Fibroblast of skin of left biceps (primary cell): ENCODE measurements at places on chromosomes 12 and 14.
A peak's percentile ranks its signal among the peaks of the same experiment; 100 is the strongest.

GRCh38 chr14:76584271-76584702 lies 177.0 kb upstream of the VASH1 start:
- DNase-seq, result no peak

DNA sequence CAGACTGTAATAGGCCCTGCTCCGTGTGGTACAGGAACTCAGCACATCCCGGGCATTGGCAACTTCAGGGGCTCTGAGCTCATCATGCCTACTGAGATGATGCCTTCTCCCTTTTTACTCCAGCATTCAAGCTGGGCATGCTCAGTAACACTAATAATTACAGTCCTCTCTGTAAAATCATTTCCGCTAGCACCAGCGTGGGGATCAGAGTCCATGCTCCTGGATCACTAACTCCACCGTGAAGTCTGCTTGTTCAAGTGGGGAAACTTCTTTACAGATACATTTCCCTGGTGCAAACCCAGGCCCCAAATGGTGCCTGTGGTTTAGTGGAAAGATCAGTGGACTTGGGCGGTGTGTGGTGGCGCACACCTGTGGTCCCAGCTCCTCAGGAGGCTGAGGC lies 16.7 kb downstream of the CLSTN3 start:
- no peak for DNase-seq

- no peak for DNase-seq
Observed at GRCh38 chr12:14982991-14983390, 10.1 kb downstream of the PDE6H start.

DNA sequence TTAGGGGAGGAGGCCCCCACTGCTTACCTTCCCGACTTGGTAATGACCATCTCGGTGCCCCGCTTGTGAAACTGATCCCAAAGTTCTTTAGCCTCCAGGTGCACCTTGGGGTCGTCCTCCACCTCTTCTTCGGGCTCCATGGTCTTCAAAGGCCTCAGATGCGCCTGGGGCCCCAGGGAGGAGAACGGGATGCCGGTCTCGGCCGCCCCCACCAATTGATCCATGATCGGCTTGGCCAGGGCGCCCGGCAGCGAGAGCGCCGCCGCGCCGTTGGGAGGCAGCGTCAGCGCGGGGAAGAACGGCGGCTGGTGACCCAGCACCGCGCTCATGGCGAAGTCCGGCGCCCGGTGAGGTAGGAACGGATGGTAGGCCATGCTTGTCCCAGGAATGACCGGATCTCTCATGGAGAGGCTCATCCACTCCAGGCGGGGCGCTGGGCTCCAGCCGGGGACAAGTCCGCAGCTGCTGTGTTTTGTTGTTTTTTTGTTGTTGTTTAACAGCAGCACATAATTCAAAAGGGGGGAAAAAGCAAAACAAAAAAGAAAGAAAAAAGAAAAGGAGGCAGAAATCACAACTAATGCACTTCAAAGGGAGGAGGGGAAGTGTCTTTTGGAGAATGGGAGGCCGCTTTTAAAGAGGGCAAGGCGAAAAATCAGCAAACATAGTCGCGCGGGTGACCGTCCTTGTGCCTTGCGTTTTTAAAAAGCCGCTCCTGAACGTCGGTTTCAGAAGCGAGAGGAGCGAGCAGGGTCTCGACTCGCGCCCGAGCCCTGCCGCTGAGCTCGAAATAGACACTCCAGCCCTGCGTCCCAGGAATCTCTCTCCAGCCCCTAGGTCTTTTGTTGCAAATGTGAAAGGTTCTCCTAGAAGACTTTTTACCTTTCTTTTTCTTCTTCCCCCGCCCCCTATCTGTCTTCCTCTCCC lies 928 bp downstream of the TBX3 start:
- DNase-seq, result no peak

GRCh38 chr14:50804181-50804721 lies 26.7 kb downstream of the NIN start:
- peak; percentile 41 for DNase-seq

DNA sequence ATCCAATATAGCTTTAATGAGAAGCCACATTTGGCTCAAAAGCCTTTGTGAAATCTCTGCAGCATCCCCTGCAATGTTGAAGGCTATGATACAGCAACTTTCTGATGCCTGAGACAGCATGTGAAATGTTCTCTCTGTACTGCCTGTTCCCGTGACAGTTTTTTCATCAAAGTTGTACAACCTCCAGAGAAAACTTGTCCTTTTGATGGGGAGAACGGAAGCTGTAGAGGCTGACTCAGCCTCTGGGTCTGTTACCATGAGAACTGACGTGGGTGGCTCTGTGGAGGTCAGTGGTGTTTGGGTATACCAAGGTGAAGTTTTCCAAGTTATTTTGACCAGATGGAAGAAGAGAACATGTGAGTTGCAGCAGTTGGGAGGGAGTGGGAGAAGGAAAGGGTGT lies 17.0 kb downstream of the SLC4A8 start:
- DNase-seq, result no peak

- no peak for DNase-seq
Observed at GRCh38 chr12:87140262-87140661, 884.1 kb upstream of the MGAT4C start.

DNA sequence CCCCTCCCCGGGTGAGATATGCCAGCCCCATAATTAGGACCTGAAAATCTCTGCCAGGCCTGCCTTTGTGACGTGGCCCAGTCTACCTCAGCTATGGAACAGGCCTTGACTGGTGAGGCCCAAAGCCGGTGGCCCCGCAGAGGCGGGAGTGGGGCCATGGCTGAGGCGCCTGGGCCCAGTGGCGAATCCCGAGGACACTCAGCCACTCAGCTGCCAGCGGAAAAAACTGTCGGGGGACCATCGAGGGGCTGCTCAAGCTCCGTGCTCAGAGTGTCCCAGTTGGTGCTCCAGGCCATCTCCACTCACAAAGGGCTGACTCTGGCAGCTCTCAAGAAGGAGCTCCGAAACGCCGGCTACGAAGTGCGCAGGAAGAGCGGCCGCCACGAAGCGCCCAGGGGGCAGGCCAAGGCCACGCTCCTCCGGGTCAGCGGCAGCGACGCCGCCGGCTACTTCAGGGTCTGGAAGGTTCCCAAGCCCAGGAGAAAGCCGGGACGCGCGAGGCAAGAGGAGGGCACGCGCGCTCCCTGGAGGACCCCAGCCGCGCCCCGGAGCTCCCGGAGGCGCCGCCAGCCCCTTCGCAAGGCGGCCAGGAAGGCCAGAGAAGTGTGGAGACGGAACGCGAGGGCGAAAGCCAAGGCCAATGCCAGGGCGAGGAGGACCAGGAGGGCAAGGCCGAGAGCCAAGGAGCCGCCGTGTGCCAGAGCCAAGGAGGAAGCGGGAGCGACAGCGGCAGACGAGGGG lies 21.4 kb downstream of the ZNF641 start:
- no peak for DNase-seq

- no peak for DNase-seq
Observed at GRCh38 chr12:79689477-79690141, 1.2 kb downstream of the PAWR start.

- no peak for DNase-seq
Observed at GRCh38 chr14:94066089-94066676, 14.8 kb downstream of the DDX24 start.

DNA sequence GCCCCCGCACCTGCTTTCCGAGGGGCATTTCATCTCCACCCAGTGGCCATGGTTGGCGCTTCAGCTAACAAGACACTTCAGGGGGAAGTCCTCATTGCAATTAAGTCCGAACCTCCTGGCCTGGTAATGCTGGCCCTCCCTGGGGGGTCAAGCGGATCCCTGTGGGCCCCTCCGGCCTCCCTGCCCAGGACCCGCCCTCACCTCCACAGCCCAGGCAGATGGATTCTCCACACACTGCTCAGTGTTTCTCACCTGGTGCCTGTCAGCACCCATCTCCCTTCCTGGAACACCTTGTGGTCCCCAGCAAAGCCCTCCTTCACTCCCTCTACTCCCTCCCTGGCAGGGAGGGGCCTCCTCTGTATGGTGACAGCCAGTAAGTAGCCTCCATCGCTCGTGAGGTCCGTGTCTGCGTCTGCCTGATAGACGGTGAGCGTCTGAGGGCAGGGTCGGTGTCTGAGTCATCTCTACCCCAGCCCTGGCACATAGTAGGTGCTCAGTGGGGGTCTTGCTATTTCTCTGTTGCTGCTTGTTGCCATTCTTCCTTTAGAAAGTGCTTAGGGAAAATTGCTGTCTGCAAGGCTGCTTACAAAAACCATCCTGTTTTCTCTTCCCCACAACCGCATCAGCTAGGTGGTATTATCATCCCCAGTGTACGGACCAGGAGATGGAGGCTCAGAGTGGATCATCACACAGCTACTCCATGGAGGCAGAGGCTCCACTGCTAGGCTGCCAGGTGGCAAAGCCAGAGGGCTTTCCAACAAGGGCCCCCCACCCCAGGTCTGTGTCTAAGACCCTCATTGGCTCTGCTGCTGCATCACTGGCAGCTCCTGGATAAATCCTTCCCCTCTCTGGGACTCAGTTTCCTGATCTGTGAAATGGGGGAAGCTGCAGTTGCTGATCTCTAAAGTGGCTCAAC lies 39.7 kb upstream of the EML1 start:
- no peak for DNase-seq

DNA sequence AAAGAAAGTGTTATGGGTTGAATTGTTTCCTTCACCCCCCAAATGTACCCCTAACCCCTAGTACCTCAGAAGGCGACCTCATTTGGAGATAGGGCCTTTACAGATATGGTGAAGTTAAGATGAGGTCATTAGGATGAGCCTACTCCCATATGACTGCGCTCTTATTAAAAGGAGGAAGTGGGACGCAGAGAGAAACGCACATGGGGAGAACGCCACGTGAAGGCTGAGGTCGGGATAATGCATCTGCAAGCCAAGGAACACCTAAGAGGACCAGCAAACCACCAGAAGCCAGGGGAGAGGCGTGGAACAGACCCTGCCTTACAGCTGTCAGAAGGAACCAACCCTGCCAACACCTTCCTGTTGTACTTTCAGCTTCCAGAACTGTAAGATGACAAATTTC lies 1.7 kb upstream of the NRIP2 start:
- DNase-seq, result no peak

DNA sequence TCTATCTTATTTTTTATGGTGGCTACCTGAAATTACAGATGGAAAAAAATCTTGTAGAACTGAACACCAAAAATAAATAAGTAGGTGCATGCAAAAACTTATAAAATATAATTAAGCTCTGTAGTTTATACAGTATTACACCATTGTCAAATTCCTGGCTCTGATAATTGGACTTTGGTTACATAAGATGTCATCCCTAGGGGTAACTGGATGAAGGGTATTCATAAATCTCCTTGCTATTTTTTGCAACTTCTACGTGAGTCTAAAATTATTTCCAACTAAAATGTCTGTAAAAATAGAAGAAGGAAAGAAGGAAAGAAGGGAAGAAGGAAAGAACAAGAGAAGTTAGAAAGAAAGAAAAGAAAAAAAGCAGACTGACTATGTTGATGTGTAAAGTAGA lies 716.6 kb downstream of the BCL11B start:
- no peak for DNase-seq

DNA sequence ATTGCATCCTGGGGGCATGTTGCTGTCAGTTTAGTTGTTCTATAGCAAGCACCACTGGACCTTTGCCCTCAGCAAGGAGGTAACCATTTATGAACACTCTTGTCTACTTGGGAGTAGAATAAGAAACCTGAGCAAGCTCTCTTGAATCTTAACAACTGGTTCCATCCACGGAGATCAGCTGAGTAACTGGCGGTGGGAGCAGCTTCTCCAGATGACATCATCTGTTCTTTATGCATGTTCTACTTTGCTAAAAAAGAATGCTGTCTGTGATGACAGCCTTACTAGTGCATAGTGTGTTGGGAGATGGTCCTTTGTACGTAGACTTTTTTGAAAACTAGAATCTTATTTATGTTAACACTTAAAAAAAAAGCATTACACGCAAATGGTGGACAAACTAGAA lies 17.7 kb downstream of the SLC4A8 start:
- DNase-seq, result no peak
